ENCODE measurements at places on chromosomes 3 and 15. TPM values are rescaled to one million over a fixed set of nuclear protein-coding genes. Genes with fewer than 3 reads are reported as not detected.
A peak's percentile ranks its signal among the peaks of the same experiment; 100 is the strongest.

DNA sequence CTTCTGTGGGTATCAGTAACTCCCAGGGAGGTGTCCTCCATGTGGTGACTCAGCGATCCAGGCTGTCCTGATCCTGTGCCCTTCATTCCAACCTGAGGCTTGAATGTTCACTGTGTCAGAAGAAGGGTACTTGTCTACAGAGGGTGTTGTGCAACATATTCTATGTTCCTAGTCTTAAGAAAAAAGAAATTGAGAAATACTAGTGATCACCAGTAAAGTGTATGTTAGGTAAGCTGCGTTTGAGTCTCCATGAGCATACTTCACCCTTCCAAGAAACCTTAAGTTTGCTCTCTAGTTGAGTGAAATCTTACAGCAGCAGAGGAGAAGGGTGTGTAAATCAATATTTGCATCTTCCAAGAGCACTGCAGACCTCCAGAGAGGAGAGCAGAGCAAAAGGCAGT, 122.2 kb upstream of the SLC24A5 start:
- DNase-seq, result no peak

GRCh38 chr15:68078365-68078764, 24.2 kb downstream of the PIAS1 start:
- DNase-seq, result no peak

DNA sequence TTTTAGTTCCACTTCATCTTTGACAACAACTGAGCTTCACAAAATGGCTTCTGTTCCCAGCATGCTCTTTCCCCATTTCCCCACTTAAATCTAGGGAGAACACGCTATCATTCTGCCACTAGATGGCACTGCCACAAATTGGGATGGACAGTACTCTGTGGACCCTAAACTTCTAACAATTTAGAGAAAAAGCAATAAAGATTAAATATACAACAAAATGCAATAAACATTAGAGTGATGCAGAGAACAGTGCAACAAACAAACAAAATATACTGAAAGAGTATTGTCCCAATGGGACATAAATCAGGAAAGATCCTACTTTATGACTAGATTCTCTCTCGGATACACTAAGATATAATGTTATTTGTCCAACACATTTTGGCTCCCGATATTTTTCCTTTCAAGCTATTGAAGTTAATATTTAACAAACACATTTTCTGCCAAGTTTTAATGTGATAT, 169.7 kb upstream of the TMCO5A start:
- DNase-seq, result peak; percentile 71

IL17RE gene
- 0.05 TPM for total RNA-seq
